ENCODE measurements at places on chromosomes 1 and 21. TPM values are rescaled to one million over a fixed set of nuclear protein-coding genes. Genes with fewer than 3 reads are reported as not detected.
A peak's percentile ranks its signal among the peaks of the same experiment; 100 is the strongest.

Gene IFNLR1
- total RNA-seq, result 9.6 TPM

Gene CYYR1
- 13.6 TPM for total RNA-seq

Gene CCDC24
- total RNA-seq, result 11.8 TPM

Gene ANKRD35
- total RNA-seq, result 0.18 TPM

GRCh38 chr21:35128536-35128935 lies 79.4 kb upstream of the RUNX1 start:
- DNase-seq, result no peak

DNA sequence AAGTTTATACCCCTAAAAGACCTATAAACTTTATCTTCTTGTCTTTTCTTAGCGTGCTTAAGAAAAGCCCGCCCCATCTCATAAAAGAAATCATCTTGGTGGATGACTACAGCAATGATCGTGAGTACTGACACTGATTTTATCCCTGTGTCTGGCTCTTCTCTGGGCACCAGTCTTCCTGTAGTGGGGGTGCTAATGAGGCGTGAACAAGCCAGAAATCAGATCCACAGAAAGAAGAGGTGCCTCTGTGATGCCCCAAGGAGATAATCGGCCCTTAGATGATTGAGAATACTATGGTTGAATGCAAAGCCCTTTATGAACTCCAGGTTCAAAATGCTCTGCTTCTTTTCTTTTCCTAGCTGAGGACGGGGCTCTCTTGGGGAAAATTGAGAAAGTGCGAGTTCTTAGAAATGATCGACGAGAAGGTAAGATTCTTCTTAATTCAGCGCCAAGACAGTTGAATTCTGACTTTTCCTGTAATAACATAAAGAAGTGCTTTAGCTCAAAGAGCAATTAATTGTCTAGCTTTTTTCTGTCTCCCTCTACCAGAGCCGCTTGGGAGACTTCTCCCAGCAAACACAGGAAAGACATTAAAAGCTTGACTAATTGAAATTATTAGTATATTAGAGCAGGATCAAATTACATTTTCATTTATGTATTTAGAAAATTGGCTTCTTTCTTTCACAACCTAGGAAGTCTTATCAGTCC lies 169.4 kb downstream of the GALNT2 start:
- no peak for DNase-seq

DNA sequence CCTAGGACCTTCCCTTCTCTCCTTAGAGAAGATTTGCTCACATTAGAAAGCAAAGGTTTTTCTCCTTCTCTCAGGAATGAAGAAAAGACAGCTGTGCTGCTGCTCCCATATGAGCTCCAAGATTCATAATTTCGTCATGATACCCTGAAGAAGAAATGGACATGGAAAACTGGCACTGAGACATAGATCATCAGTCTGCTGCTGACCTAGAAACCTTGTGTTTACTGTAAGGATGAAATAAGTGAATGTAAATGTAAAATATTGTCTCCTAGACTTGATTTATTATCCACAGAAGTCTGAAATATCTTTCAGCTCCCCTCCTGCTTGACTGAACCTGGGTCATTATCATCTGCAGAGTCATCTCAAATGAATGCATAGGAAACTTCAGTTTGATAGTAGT lies 77.9 kb downstream of the ZC3H11B start:
- no peak for DNase-seq

DNA sequence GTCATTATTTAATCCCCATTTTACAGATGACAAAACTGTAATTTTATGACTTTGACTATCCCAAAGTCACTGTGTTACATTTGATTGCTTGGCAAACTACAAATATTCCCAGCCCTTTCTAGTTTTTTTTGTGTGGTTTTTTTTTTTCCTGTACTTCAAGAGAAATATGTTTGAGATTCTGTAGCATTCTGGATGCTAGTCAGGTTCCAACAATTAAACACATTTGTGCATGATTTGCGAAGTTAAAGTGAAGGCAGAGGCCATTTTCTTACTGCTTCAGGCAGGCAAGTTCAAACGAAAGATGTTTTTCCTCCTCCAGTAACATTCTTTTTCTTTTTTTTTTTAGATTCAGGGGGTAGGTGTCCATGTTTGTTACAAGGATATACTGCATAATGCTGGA lies 107.9 kb upstream of the SERTAD4 start:
- no peak for DNase-seq

DNA sequence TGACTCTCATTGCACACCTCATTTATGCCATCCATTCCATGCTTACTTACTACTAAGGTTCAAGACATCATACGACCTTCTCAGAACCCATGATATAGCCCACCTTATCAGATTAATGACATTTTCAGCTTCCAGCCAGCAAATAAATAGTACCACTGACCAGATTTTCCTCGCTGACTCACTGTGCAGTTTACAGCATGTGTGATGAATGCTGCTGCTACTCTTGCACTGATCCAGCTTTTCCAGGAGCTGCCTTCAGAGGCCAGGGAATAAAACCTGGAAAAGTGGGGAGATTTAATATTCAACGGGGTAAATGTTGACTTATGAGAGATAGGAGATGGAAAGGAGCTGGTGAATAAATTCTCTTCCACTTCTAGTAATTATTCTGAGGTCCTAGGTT lies 247.1 kb downstream of the COL11A1 start:
- DNase-seq, result no peak

GRCh38 chr1:171220081-171220420 lies 28.2 kb upstream of the FMO1 start:
- peak; percentile 71 for DNase-seq

DNA sequence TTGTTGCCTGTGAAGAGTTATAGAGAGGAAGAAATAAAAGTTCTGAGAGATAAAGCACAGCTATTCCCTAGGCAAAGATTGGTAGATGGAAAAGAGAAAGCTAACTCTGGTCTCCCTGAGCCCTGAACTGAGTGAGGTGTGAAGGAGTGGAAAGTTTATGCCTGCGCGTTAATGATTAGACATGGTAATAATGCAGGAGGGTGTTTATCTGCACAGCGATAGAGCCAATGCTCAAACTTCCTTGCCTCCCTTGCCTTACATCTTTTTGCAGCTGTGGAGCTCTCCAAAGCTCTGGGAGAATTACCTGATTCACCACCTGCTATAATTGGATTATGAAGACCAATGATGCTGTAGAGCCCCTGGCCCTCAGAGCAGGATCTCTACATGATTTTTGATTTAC lies 32.8 kb upstream of the CHRM3 start:
- DNase-seq, result no peak

GRCh38 chr1:235820061-235820460 lies 46.6 kb downstream of the LYST start:
- DNase-seq, result no peak

- no peak for DNase-seq
Observed at GRCh38 chr1:5191470-5191869, 537.1 kb downstream of the AJAP1 start.

DNA sequence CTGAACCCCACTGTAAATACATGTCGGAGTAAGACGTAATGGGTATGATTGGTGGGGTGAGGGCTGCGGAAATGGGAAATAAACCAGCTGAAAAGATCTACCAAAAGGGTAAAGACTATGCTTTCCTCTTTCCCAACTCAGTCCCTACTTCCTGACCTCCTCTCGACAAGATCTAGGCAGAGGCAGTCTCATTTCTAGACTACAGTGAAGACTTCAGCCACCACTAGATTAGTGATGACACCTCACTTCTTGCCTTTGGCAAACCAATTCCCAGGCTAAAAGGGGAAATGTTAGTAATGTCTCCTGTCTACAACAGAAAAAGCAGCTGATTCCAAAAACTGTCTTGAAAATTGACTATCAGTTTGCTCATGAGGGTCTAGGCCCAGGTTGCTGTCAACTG lies 219.9 kb downstream of the ASTN1 start:
- DNase-seq, result no peak

DNA sequence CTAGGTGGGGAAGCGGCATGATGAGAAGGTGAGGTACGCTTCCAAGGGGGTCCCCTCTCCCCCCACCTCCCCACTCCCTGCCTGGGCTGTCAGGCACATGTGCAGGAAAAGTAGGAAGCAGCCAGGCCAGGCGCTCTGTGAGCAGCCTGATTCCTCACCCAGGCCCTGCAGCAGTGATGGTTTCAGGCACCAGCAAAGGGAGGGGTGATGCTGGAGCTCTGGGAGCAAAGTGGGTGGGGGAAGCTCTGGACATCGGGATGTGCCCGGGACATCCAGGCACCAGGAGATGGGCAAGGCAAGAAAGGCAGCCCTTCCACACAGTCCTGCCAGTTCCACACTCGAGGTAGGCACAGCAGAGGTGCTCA lies 106.1 kb downstream of the CRYAA start:
- DNase-seq, result no peak

DNA sequence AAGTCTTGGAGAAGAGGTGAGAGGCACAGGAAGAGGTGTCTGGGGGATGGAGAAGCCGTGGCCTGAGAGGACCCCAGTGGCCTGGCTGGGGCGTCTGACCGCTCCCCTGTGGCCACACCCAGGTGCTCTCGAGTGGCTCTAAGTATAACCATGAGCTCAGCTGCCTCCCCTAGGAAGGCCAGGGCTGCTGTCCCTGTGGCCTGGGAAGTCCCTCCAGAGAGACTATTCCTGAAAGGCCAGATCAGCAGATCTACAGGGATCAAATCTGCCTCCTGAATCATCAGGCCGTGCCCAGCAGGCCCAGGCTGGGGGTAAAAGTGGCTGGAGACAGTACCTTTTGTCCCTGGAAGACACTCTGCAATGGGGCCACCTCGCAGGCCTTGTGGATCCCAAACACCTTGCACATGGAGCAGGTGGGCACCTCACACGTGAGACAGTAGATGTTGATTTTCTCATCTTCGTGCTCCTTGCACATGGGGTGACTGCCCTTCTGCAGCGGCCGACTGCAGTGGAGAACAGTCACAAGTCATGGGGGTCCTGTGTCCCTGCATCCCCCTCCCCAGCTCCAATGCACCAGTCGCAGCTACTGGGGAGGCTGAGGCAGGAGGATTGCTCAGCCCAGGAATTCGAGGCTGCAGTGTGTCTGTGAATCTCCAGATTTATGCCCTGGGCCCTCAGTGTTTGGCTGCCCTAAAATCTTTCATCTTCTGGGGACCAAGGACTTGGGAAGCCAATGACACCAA lies 6.4 kb downstream of the TRIM63 start:
- no peak for DNase-seq

DNA sequence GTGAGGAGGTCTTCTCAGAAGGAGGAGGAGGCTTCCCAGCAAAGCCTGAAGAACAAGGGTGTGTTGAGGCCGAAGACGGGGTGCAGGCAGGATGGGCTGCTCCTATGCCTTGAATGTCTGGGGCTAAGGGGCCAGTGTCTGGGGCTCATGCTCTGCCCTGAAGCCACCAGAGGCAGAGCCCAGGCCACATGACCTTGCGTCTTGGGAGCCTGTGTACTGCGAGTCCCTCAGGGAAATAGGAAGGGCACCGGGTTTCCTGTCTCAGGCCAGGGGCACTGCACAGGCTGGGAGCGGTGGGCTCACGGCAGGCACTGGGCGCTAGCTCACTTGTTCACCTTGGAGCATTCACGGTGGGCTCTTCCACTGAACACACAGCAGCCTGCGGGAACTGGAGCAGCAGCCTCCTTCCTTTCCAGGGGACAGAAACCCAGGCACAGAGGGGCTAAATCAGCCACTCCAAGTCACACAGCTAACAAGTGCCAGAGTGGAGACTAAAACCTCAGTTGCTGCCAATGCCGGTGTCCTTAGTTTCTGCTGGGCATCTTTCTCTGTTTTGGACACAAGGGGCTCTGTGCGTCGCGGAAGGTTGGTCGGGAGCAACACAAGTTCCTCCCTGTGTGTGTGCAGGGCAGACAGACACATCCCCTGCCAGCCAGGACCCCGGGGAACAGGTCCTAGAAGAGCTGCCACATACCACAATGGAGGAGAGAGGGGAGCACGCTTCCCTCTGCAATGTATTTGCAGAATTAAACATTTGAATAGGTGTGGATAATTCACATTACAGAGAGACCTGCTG lies 104.8 kb upstream of the C1orf174 start:
- peak; percentile 17 for DNase-seq
